Eye (tissue), 1 donor: ENCODE measurements at places on chromosomes 12 and 14.
A peak's percentile ranks its signal among the peaks of the same experiment; 100 is the strongest.

- peak; percentile 63 for DNase-seq
Measured at GRCh38 chr14:28769276-28769880, 2.8 kb downstream of the FOXG1 start.

GRCh38 chr14:47195582-47195981 lies 479.8 kb downstream of the MDGA2 start:
- no peak for DNase-seq

GRCh38 chr12:21529456-21529855 lies 3.4 kb downstream of the SPX start:
- DNase-seq = no peak

DNA sequence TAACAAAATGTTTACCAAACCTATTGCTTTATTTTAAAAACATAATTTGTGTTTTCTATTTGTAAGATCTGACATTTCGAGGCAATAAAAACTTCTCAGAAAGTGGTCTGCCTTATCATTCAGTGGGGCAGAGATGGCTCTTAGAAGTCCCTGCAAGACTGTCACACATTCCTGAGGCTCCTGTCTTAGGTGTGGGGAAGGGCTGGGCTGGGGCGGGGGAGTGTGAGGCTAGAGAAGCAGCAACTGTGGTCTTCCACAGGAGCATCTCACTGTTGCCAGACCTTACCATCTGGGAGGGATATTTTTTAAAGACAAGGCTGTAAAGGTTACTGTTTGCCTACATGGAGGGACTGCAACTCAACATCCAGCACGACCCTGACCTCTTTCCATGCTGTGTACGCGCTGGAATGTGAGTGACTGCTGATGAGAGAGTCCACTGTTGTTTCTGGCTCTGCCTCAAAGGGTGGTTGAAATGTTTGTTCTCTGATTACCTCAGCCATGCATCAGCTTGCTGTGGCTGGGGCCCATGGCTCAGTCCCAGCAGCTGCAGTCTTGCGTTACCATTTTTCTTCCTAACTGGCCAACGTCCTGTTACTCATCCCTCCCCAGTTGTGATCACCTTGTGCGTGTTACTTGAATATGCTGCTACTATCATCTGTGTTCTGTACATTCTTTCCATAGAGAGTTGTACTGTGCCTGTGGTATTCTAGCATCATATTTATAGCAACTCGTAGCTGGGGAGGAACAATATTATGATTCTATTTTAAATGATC lies 12.4 kb downstream of the ERG28 start:
- DNase-seq = peak; percentile 61

DNA sequence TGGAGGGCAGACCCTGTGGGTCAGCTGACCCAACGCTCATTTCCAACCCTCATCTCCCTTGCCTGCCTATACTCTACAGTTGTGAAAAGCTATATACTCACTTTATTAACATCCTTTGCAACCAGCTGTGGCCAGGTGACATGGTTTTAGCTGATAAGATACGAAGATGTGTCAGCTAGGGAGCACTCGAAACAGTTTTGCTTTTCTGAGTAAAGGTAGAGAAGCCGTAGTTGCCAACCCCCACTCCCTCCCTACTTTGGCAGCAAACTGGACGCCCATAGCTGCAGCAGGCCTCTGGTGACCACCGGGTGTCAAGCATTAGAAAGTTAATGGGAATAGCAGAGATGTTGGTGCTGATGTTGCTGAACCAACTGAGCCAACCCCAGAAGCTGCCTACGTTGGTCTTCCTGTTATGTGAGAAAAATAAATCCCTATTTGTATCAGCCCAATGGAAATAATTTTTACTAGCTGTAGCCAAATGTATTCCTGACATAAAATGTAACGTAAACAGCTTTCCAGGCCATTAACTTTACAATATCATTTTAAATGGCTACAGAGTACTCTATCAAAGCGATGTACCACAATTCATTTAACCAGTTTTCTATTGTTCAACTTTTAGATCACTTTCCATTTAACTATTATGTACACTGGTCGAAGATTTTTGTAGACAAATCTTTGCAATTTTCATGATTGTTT lies 98.5 kb upstream of the TMCC3 start:
- DNase-seq = no peak

DNA sequence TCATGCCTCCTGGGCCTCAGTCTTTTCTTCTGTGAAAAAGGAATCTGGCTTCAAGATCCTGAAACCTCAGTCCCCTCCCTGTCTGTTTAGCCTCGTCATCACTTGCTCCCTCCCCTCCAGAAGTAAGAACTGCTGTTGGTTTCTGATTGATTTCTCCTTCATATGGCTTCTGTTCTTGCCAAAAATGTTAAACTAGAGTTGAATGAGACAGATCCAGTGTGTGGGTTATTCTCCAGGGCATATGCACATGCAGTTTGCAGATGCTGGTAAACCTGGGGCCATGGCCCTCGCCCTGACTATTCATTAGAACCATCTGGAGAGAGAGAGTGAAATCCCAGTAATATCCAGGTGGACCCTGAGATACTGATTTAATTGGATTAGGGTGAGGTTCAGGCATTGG lies 175.1 kb downstream of the TMEM132C start:
- no peak for DNase-seq

DNA sequence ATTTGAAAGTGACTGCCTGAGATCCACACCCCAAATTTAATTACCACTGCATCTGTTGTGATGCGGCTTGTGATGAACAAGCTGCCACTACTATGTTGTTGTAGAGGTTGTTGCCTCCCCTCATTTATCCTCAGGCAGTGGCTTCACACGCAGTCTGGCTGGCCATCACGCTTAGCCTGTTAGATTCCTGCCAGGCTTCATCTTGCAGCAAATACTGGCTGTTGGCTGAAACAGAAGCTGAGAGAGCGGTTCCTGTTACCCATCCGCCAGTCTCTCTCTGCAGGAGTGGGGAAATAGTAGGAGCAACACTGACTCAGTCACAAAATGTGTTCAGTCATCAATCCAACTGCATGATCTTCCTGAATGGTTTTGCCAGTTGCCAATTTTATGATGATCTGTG lies 934.4 kb downstream of the FLRT2 start:
- DNase-seq = no peak

GRCh38 chr14:53954551-53955228 lies 1.9 kb downstream of the BMP4 start:
- DNase-seq = peak; percentile 82
